CD8-positive, alpha-beta T cell (primary cell): ENCODE measurements at places on chromosomes 2 and 18. TPM values are rescaled to one million over a fixed set of nuclear protein-coding genes. Genes with fewer than 3 reads are reported as not detected.

CLIP4 gene
- total RNA-seq, result 40.7 TPM

RIT2 gene
- total RNA-seq, result not detected

GBX2 gene
- total RNA-seq, result not detected

COL4A3 gene
- total RNA-seq, result 0.27 TPM

RPL31 gene
- 2,895 TPM for total RNA-seq

UNC80 gene
- total RNA-seq, result not detected

ACP1 gene
- total RNA-seq, result 94.1 TPM

FNDC4 gene
- 0.19 TPM for total RNA-seq

FBXO48 gene
- total RNA-seq, result 0.30 TPM

STARD6 gene
- total RNA-seq, result not detected

TRAK2 gene
- 20.1 TPM for total RNA-seq

UBE2F gene
- 16.5 TPM for total RNA-seq

NEU4 gene
- 3.0 TPM for total RNA-seq

LYPD1 gene
- not detected for total RNA-seq

SCN2A gene
- total RNA-seq, result not detected

FBLN7 gene
- 2.1 TPM for total RNA-seq

SNED1 gene
- total RNA-seq, result 32.4 TPM

GKN2 gene
- total RNA-seq, result not detected

GPAT2 gene
- total RNA-seq, result 0.98 TPM

ANKRD39 gene
- 13.9 TPM for total RNA-seq

PAIP2B gene
- 1.8 TPM for total RNA-seq

C1QL2 gene
- not detected for total RNA-seq

SERPINB7 gene
- not detected for total RNA-seq

ELOA2 gene
- total RNA-seq, result not detected

ERLEC1 gene
- total RNA-seq, result 27.1 TPM

RND3 gene
- total RNA-seq, result not detected

PROC gene
- 0.33 TPM for total RNA-seq

KCNJ13 gene
- total RNA-seq, result not detected

CHRNG gene
- total RNA-seq, result not detected

ASXL2 gene
- 10.7 TPM for total RNA-seq

NAT8 gene
- not detected for total RNA-seq

SPR gene
- total RNA-seq, result not detected

FSIP2 gene
- 0.69 TPM for total RNA-seq

SUPT7L gene
- 55.5 TPM for total RNA-seq

TANC1 gene
- total RNA-seq, result 0.19 TPM

CRYBA2 gene
- total RNA-seq, result not detected

PSTPIP2 gene
- 6.4 TPM for total RNA-seq

SULT1C4 gene
- not detected for total RNA-seq

VWA3B gene
- total RNA-seq, result not detected

SERPINB2 gene
- total RNA-seq, result not detected

TYMS gene
- 3.0 TPM for total RNA-seq

RASGRP3 gene
- total RNA-seq, result 4.1 TPM

REG3A gene
- total RNA-seq, result not detected

IFIH1 gene
- total RNA-seq, result 32.5 TPM

FTCDNL1 gene
- 0.60 TPM for total RNA-seq

SLC14A1 gene
- 2.8 TPM for total RNA-seq

CYTIP gene
- total RNA-seq, result 430 TPM
